ENCODE measurements at places on chromosomes 1 and 21.

- DNase-seq, result no peak
Observed at GRCh38 chr1:173210716-173211231, 3.6 kb upstream of the TNFSF4 start.

DNA sequence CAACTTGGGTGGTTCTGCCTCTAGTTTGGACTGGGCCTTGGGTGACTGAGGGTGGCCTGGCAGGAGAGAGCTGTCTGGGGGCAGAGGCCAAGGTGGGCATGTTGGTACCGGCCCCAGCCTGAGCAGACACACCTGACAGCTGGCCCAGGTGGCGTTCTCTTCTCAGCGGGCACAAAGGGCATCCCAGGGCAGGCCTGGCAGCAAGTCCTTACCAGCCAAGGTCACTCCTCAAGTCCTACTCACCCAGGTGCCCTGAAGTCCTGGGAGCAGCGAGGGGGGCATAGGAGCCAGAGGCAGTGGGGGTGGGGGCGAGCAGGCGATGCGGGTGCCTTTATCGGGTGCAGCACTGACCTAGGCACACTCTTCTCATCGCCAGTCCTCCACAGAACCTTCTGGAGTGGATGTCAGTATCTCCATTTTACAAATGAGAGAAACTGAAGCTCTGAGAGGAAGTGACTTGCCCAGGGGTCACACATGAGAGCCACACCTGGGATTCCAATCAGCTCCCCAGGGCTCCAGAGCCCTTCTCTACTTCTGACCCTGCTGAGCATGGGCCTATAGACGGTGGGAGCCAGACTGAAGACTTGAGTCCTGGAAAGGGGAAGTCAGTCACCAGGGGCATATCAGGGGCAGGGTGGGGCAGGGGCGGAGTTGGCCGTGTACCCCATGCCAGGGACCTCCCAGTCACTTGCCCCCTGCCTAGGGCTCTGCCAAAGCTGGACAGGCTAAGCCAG lies 587 bp upstream of the SLC25A34 start:
- DNase-seq, result no peak

GRCh38 chr1:245301921-245302320 lies 147.1 kb downstream of the KIF26B start:
- DNase-seq, result no peak

- no peak for DNase-seq
Observed at GRCh38 chr1:21341517-21342078, 51.3 kb upstream of the ECE1 start.

DNA sequence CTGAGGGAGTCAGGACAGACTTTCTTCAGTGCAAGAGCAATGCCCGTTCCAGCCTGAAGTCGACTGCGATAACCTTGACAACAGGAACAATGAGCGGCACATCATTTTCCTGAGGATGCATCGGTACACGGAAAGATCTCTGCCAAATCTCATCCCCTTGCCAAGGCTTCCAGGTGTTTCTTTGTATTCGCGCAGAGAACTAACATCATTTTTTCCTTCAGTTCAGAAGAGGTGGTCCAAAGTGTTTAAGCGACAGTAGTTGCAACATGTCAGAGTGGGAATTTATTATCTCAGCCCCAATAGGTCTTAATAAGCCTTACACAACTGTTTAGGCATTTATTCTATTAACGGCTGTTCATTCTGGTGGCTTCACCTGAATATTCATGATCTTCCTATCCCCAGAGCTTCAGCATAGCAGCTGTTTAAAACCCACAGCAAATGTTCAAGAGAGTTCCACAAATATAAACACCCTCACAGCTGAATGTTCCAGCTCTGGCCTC lies 129.7 kb upstream of the NFIA start:
- no peak for DNase-seq

- DNase-seq, result no peak
Observed at GRCh38 chr1:168433238-168433637, 110.6 kb downstream of the XCL2 start.

DNA sequence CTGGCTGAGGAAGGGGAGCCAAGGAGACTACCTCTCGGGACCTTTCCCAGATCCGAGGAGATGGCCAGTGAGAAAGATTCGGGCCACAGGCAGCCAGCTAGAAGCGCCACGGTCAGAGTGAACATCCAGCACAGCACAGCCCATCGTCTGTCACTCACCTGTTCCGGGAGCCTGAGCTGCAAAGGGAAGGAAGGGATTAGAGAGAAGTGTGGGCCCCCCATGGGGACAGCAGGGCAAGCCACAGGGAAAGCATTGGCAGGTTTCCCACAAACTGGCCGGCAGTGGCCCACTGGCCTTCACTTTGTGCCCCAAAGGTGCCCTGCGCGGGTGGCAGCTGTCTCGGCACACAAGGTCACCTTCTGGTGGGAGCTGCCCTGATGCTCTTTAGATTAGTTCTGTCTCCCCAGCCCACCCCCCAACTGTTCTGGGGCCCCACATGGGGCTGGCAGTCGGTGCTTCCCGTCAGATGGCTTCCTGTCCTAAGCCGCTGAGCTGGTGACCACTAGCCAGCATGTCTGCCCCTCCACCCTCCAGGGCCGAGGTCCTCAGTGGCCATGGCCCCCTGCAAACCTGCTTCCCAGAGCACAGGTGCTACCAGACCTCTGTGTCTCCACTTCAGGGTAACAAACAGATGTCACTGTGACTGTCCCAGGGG lies 56.7 kb downstream of the LACTBL1 start:
- no peak for DNase-seq

DNA sequence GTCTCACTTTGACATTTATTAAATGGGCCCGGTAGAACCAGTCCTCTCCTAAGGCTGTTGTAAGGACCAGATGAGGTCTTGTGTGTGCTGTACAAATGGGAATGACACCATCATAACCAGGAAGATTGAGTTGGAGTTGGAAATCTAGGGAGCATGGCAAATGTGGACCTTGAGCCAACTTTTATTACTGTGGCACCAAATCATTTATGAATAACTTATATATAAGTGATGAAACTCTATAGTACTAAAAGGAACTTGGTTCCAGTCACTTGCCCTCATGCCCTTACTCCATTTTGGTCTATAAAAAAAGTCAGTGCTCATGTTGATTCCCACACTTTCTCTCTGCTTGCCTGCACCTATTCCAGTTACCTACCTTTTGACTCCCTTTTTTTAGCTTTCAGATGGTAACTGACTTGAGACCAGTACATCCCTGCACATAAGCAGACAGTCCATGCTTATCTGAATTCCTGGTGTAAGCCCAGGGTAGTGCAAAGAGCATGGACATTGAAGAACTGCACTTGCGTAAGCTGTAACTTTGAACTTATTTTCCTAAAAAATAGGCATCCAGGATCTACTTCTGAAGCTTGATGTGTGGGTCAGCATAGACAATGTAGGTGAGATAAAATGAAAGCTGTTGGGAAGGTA lies 210.6 kb downstream of the PBX1 start:
- no peak for DNase-seq

GRCh38 chr1:243924588-243925349 lies 74.7 kb upstream of the AKT3 start:
- DNase-seq, result no peak

GRCh38 chr1:150627826-150628410 lies 1.5 kb downstream of the ENSA start:
- DNase-seq, result no peak

All from activated T-helper 1 cell treated with anti-CD3 and anti-CD28 coated beads, Interleukin-2, amount 50 U/mL, for 16 hours (primary cell).